ENCODE measurements at places on chromosomes 3 and 15. TPM values are rescaled to one million over a fixed set of nuclear protein-coding genes. Genes with fewer than 3 reads are reported as not detected.

The ROBO2 gene
- 0.32 TPM for total RNA-seq

The ACY1 gene
- total RNA-seq, result 52.7 TPM

The CD96 gene
- 0.32 TPM for total RNA-seq

The NR1I2 gene
- total RNA-seq, result not detected

The DCUN1D1 gene
- 25.5 TPM for total RNA-seq

The ALDH1L1 gene
- total RNA-seq, result 13.7 TPM

The CKMT1B gene
- total RNA-seq, result not detected

The ZNF80 gene
- total RNA-seq, result not detected

The FBXW12 gene
- not detected for total RNA-seq

The ZNF502 gene
- total RNA-seq, result 3.6 TPM

The ALDH1A2 gene
- 38.3 TPM for total RNA-seq

The ANKUB1 gene
- total RNA-seq, result not detected

The CXCR6 gene
- total RNA-seq, result not detected

The ACOX2 gene
- 9.9 TPM for total RNA-seq

The RARB gene
- 5.2 TPM for total RNA-seq

The SATB1 gene
- 6.0 TPM for total RNA-seq

The UBA7 gene
- 27.5 TPM for total RNA-seq

The ACAD9 gene
- total RNA-seq, result 30.5 TPM

Measured in cardiac atrium fibroblast (primary cell).